ENCODE measurements at places on chromosomes 2 and 18.

GRCh38 chr18:26003356-26003755, 87.1 kb downstream of the SS18 start:
- DNase-seq = no peak

- DNase-seq = no peak
These were observed 56.4 kb upstream of the HAAO start for GRCh38 chr2:42848726-42849290.

- DNase-seq = no peak
These were observed 768.6 kb upstream of the HS6ST1 start for GRCh38 chr2:129087133-129087813.

- no peak for DNase-seq
These were observed 346.1 kb downstream of the CYP26B1 start for GRCh38 chr2:71801556-71801955.

DNA sequence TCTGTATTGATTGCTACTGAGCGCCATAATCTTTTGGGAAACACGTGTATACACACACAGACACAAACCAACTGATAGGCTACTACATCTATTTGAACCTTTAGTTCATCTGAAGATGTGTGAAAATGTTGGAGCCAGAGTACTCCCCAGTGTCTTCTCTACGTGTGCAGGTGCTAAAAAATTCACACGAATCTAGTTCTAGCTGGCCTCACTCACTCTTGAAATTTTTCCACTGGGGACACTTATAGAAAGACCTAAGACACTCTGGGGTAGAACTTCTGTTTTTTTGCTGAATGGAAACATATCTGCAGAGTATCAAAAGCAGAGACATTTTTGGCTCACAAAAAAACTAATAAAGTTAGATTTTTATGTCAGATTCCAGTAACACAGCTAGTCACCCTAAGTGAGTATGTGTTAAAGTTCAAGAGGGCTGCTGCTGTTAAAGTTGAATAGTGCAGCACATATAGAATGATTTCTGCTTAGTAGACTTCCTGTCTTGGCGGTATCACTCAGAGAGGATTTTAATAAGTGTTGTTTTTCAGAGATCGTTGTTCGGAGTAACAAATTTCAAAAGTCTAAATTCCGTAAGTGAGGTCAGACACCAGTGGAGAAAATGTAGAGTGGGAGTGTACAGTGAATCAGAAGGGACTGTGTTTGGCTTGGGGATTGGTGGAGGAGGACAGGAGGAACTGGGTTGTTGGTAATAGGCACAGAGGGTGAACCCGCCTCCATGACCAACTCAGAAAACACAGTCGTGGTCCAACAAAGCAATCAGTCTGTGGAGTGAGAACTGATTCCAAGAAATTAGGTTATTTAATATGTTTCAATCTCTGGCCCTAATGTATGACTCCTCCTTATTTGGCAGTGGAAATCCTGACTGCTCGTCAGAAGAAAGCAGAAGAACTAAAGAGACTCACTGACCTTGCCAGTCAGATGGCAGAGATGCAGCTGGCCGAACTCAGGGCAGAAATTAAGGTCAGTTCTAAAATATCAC, 43.1 kb downstream of the KCTD18 start:
- DNase-seq = peak; percentile 74

DNA sequence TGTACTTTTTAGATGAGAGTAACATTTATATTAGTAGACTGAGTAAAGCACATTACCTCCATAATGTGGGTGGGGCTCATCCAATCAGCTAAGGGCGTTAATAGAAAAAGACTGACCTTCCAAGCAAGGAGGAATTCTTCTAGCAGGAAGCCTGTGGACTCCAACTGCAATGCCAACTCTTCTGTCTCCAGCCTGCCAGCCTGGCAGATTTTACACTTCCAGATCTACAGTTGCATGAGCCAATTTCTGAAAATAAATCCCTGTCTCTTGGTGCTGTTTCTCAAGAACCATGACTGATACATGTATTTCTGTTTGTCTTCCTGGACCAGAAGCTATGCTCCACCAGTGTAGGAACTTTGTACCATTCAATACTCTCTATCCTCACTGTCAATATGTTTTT, 69.0 kb upstream of the LMAN1 start:
- DNase-seq = no peak

- no peak for DNase-seq
These were observed 114.6 kb downstream of the IKZF2 start for GRCh38 chr2:213036836-213037235.

DNA sequence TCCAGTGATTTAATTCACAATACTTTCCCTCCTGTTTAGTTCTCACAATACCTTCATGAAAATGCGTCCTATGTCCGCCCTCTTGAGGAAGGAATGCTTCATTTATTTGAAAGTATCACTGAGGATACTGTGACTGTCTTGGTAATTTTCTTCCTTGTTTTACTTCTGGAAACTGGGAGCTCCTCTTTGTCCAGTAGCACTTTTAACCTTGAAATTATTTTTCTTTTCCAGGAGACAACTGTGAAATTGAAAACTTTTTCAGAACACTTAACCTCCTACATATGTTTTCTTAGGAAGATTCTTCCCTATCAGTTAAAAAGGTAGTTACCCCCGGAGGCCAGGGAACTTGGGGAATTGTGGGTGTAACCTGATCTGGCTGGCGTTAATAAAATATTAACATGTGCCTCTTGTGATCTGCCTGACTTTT, 58.9 kb upstream of the STON1 start:
- DNase-seq = no peak

GRCh38 chr2:15816674-15817406, 123.5 kb upstream of the MYCN start:
- no peak for DNase-seq

- no peak for DNase-seq
These were observed 129.9 kb downstream of the TANC1 start for GRCh38 chr2:159098361-159098760.

DNA sequence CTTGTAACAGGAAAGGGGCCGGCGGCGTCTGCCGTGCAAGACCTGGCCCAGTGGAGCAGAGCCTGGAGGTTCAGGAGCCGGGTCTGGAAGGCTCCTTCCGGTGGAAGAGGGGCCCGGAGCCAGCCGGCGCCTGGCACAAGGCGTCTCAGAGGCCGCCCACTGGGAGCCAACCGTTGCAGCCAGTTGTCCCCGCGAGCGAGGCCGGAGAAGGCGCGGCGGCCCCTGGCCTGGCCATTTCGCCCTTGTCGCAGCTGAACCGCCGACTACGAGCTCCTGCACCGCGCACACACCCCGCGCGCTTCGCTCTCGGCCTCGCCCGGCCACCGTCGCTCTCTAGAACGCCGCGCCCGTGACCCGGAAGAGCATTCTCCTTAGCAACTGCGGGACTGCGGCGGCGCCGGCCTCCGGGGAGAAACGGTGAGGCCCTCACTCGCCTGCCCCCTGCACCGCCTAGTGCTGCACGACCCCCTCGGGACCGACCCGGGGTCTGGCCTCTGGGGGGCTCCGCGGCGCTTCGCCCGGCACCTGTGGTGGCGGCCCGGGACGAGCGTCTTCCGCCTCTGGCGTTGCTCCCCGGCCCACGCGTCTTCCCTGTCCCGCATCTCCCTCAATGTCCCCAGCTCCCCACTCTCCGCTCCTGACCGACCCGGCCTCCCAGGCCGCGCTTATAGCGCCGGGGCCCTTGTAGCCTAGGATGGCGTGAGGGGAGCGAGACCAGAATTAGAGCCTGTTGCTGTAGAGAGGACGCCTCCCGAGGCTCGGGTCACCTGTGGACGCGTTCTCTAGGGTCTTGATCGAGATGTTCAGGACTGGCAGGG, at the start of gene DIS3L2:
DIS3L2 (plus strand) TSS at position 365 of the 818 bp plus-strand sequence. CDS start 53,215 bp downstream, outside the sequence.
- peak; percentile 89 for DNase-seq

DNA sequence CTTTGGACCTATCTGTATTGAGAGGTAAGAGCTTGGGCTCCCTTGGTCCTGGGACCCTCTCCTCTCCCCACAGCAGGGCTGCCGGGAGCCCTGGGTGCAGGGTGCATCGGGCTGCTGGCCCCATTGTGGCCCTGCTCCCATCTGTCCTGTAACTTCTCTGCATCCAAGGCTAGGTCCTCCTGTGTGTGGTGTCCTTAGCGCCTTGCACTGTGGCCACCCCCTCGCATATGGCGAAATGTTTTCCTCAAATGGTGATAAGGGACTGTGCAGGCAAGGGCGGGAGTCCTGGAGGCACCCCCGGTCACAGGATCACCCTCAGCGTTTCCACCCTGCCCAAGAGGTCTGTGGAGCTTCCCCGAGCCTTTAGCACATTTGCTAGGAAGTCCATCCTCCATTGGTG, 208.2 kb downstream of the SH3RF3 start:
- DNase-seq = no peak

GRCh38 chr2:118668431-118669424, 178.7 kb downstream of the EN1 start:
- no peak for DNase-seq

GRCh38 chr18:61333271-61333745, at the start of gene CDH20:
Gene CDH20 (plus strand): TSS chr18:61333430.
- DNase-seq = peak; percentile 33

DNA sequence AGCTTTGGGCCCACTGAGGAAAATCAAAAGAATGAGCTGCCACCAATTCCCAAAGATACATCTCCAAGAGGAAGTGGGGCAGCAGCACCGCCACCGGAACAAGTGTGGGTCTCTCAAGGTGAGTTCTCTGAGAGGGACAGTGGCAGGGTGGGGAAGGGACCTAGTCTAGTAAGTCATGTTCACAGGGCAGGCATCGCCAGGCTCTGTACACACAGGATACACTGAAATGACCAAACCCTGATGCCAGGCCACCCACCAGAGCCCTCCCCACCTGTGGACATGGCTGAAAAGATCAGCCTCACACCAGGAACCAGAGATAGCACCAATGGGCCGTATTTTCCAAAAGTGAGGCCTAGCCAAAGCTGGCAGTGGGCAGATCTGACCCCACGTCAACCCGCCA, 108.2 kb upstream of the SMAD2 start:
- no peak for DNase-seq

- peak; percentile 26 for DNase-seq
These were observed 16.7 kb downstream of the CAPN10 start for GRCh38 chr2:240603081-240603835.

DNA sequence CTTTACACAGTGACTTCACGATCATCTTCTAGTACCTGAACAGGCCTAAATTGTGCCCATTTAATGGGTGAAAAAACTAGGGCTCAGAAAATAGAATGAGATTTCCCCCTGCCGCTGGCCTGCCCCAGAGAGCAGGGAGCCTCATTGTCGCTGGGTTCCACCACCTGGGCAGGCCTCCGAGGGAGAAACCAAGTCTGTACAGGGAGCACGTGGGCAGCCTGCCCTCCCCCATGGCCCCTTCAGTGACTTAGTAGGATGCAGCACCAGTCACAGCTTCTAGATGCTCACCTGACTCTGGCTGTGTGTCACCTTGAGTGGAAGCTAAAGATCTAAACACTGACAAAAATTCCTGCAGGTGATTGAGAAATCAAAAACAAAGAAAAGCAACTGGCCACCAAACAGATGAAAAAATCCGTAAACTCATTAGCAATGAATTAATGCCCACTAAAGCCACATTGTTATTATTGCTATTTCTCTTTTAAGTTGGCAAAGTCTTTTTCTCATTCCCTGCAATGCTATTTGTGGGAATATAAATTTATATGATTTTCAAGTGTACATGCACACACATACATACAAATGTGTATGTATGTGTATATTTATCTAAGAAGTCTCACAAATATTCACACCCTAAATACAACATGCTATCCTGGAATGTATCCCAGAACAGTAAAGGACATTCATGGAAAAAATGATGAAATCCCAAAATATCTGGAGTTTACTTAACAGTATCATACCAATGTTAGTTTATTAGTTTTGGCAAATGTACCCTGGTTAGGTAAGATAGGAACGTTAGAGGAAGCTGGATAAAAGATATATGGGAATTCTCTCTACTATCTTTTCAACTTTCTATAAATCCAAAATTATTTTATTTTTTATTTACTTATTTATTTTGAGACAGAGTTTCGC, 18.7 kb upstream of the ASPRV1 start:
- no peak for DNase-seq

- DNase-seq = no peak
These were observed 134.7 kb downstream of the ZNF407 start for GRCh38 chr18:74732380-74732779.

DNA sequence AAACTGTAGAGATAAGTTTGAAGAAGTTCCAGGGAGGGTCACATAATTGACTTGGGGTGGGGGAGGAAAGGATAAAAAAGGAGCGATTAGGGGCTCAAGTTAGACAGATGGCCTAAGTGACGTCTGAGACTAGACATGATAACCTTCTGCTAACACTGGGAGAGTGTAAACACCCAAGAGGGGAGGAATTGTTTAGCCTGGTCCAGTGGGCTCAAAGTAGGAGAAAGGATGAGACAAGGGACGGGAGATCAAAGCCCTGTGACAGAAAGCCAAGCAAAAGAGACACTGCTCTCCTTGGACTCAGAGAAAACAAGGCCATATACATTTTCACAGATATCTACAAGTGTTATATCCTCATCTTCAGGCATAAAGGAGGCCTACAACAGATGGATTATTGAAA, 45.5 kb upstream of the IHH start:
- no peak for DNase-seq

GRCh38 chr18:28175150-28175929, 1.6 kb downstream of the CDH2 start:
- DNase-seq = peak; percentile 68

DNA sequence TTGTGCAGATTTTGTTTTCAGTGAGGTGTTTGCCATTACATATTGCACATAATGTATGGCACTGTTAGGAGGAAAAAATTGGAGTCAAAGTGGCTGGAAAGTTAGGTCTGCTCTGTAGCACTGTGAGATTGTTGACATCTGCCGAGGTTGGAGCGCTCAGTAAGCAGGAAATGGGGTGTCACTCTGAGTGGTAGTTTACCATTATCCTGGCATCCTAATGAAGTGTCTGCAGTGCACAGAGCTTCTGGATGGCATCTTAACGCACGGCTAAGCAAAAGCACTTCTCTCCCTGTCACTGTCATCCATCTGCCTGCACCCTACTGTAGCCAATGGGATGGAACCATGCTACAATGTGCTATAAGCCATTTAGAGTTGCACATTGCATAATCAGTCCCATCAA, 561.9 kb downstream of the ARHGAP15 start:
- DNase-seq = no peak

DNA sequence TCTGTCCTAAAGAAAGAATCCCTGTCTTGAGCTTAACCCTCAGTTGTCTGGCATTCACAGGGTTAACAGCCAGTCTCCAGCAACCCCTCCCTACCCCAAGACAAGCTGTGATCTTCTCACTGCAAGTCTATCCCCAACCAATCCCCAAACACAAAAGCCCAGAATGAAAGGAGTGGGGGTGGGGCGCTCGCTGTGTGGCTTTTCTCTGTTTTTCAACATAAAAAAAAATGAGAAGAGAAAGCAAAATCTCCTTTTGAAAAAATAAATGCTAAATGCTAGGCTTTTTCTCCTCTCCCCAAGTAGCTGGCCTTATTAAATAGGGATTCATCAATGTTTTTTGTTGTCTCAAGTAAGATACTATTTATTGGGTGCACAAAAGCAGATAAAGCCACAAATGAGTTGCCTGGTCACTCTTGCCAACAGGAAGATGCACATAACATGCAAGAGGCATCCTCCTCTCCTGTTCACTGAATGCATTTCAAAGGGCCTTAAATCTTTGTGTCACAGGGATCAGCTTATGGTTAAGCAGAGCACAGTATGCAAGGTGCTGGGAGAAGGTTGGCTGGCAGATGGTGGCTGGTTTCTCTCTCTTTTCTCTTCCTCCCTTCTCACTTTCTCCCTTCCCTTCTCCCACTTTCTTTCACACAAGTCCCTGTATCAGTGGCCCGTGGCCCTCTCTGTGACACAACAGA, 225.6 kb downstream of the CMPK2 start:
- no peak for DNase-seq

GRCh38 chr2:218659988-218660358, 490 bp downstream of the BCS1L start:
- no peak for DNase-seq

GRCh38 chr2:171610824-171611223, 76.4 kb upstream of the DYNC1I2 start:
- no peak for DNase-seq

GRCh38 chr2:188909036-188909435, 65.1 kb upstream of the COL3A1 start:
- DNase-seq = no peak
